Hematopoietic multipotent progenitor cell treated with erythropoietin and hydrocortisone succinate and interleukin-3 and kit ligand, for 4 days (in vitro differentiated cells): ENCODE measurements at places on chromosomes 3 and 15.

- no peak for DNase-seq
These were observed 161.4 kb downstream of the ROBO1 start for GRCh38 chr3:79606414-79606813.

DNA sequence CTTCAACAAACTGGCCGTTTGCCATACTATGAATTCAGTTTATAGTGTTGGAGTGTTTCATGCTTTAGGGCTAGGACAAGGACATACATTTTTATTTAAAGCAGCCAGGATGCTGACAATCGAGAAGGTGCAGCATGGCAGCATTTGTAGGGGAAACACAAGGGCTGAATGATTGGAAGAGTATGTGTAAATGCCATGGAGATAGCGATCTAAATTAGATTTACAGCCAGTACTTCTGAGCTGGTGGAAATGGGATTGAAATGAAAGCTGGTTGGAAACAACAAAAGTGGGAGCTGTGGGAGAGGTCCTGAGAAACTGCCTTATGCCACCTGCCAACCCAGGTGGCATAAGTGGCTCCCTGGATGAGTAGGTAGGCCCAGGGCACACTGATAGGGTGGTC lies 209.9 kb upstream of the MRPL3 start:
- no peak for DNase-seq

DNA sequence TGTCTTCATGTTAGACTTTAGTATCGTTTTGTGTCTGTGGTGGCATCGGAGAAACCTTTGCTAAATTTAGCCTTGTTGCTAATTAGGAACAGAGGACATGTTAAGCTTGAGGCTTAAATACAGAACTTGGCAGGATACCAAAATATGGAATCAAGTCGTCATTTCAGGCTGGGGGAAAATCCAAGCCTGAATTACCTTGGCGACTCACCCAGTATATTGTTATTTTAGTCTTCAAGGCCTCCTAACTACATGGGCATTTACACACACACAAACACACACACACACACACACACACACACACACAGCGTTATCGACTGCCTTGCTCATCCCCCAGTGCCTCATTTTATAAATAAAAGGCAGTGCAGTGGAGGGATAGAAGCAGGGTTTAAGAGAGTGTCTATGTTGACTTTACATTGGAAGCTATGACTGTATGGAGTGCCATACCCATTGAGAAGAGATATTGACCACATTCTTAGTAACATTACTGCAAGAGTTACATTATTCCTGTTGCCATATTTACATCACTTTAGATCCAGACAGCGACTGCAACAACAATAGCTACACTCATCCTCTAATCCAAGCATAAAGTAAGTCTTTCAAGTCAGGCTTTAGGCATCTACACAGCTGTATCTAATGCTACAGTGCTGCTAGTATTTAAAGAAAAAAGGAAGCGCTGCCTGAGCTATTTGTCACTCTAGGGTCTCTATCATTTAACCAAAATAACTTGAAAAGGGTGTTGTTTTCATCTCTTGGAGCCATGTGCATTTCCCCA lies 210.8 kb upstream of the SEMA6D start:
- DNase-seq = no peak

DNA sequence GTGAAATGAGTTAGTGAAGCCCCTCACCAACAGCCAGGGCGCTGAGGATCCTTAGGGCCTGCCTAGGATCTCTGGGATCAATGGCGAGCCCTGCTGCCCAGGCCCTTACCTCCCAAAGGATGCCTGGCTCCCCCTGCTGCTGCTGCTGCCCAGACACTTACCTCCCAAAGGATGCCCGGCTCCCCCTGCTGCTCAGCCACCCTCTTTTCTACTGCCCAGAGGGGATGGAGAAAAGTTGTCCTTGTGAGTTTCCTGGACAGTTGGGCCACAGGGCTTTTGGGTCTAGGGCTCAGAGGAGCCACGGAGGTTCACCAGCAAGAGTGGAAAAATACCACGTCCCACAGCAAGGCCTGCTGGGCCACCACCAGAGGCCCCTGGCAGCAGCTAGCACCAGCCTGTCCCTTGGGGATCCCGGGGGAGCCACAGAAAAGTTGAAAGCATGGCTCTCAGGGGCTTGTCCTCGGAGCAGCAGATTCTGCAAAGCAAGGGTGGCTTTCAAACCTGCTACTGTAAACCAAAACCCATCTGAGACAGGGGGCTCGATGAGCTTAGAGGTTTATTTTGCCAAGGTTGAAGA lies 59.4 kb downstream of the SLC6A6 start:
- peak; percentile 78 for DNase-seq

GRCh38 chr15:90400005-90400758 lies 12.1 kb downstream of the IQGAP1 start:
- DNase-seq = no peak

DNA sequence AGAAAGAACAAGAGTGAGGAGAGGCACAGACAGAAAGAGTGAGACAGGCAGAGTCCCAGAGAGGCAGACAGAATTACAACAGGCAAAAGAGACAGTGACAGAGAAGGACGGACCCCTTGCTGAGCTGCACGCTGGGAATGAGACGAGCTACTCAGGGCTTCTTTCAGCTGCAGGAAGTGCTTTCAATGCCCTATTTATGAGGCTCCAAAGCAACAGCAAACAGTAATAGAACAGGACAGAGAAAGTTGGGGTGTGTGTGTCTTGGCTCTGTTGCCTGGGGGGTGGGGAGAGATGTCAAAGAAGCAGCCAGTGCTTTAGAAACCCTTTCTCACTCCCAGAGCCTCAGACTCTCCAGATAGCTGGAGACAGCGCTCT lies 502 bp upstream of the TIMP4 start:
- no peak for DNase-seq

DNA sequence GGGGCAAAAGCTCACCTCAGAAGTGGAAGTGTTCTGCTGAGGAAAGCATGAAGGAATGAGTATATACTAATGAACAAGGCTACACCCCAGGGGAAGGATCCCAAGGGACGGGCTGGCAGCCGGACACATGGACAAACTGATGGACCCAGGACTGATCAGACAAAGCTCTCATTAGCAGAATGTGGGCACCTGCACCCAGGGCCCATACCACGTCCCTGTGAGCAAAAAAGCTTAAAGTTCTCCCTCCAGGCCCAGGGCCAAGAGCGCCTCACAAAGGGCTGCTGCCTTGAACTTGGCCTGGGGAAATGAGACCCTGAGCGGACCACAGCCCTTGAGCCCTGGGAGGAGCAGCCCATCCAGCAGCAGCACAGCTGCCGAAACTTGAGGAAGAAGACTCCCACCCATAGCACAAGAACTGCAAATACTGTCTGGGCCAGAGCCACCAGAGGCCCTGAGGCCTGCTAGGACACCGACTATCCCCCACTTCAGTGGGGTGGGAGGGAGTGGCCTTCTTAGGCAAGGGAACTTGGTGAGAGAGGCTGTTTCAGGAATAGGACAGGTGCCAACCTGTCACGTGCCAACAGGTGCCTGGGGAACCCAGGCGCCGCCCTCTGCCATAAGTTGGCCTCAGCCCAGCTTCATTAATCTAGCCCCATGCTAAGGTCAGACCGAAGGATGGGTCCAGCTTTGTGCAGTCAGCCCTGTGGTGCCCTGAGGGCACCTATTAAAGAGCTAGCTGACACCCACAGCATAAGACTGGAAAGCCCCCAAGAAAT lies 2.3 kb upstream of the GMPPB start:
- no peak for DNase-seq

DNA sequence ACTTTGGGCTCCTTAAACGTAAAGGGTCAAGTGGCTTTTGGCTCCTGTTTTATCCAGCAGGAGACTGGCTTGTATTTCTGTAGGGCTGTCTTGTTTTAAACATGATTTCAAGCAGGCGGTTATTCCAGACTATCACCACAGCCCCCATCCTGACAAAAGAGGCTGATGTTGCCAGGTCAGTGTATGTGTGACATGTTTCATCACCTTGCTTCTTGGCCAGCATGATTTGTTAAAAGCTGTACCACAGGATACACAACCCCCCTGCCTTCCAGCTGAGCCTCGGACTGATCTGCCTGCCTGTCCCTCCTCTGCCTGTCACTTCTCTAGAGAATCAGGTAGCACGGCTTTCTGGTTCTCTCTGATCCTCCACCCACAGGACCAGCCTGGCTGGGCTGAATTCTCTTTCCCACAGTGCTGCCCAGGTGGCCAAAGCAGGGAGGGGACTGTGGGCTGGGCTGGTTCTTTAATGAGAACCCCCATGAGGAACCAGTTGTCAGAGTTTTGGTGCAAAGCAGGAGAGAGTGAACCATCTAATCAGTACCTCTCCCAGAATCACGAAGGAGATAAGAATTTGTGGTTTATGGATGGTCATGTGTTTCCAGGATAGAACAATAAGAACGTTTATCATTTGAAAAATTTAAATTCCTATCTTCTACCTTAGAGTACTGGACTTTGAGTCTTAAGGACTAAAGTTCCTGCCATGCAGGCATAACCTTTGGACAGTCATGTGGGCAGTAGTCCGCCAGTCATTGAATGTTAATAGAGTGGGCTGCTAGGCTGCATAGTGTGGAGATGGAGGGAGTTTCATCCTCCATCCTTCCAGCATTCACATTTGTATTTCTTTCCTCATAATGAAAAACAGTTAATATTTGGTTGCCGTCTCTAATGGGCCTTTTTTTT lies 8.8 kb downstream of the ABHD6 start:
- no peak for DNase-seq

GRCh38 chr3:50825841-50826240 lies 151.1 kb downstream of the DOCK3 start:
- DNase-seq = no peak
